ENCODE measurements at places on chromosomes 4 and X. TPM values are rescaled to one million over a fixed set of nuclear protein-coding genes. Genes with fewer than 3 reads are reported as not detected.

Gene NCAPG
- 0.59 TPM for total RNA-seq

Gene CENPVL3
- total RNA-seq = not detected

Gene PDZD4
- 0.80 TPM for total RNA-seq

Gene TBX22
- not detected for total RNA-seq

Gene LSM6
- 23.1 TPM for total RNA-seq

Gene PDGFRA
- total RNA-seq = 154 TPM

Gene MTM1
- total RNA-seq = 14.7 TPM

Gene SRPX
- 108 TPM for total RNA-seq

Gene MYOZ2
- 0.15 TPM for total RNA-seq

GRCh38 chr4:80107374-80107773, 34.3 kb upstream of the ANTXR2 start:
- no peak for DNase-seq

DNA sequence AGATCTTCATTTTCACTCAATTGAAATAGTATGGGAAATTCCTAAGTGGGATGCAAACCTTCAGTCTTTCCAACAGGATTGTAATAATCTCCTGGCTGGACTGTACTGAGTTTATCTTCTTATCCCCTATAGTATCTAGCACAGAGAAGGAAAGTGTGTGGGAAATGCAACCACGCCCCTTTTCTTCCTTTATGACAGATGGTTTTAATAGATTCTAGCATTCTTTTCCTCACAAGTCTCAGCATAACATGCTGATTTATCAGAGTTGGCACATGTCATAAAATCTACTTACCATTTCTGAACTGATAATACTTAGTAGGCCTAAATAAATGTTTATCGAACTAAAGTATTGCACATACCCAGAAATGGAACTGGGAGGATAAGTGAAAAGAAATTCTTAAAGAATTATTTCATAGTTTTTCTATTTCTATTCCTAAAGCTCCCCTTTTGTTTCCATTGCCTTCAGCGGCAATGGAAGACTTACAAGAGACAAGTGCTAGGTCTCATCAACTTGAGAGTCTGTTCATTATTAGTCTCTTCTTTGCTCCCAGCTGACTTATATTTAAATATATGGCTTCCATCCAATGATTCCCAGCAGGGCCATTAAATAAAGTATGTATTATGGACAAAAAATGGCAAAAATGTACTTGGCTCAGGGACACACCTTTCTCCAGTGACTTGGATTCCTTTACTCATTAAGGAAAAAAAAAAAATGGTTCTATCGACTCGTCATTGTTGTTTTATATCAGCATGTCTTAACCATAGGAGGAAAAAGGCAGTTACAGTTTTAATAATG, 484.5 kb downstream of the IL1RAPL1 start:
- DNase-seq = no peak

DNA sequence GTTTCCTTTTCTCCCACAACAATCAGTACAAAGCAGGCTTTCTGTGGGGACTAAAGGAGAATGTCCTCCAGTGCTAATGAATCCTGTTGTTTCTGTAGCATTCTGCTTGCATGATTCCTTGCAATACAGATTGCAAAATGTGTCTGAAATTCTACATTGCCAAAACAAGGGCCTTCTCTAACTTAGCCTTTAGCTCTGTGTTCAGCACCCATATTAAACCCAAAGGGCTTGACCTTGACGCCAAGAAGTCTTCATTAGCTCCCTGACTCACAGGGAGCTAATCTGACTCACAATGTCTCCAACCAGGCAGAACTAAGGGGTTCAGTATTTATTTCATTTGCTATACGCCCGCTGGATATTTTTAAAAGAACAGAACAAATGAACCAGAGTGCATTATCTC, 241.4 kb upstream of the CLNK start:
- no peak for DNase-seq

DNA sequence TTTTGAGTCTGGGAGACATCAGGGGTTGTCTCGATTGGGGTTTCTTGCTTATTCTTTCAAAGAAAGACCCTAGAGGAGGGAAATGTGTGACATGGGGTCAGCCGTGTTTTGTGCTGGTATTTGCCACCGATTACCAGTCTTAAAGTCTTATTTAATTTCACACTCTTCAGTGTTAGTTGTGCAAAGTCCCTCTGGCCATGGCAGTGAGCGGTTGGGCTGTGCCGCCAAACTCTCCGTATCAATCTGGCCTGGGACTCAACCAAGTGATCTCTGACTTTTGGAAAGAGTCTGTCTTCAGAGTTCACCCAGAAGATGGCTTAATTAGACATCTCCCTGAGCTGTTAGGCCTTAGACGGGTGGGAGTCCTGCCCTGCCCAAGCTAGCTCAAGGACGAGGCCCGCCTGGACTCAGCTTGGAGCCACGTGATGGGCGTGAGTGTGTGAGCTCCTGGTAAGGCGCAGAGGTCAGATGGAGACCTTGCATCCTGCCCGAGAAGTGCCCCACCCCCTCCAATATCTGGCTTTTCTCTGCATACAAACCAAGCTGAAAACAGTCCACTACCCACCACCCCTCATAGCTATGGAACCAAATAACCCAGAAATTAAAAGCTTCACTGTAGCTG, 3.8 kb upstream of the PITX2 start:
- no peak for DNase-seq

GRCh38 chrX:136497556-136498052, at the start of gene HTATSF1:
HTATSF1 (plus strand) TSS chrX:136497592; CDS start chrX:136497685, 93 bp downstream.
- no peak for DNase-seq

DNA sequence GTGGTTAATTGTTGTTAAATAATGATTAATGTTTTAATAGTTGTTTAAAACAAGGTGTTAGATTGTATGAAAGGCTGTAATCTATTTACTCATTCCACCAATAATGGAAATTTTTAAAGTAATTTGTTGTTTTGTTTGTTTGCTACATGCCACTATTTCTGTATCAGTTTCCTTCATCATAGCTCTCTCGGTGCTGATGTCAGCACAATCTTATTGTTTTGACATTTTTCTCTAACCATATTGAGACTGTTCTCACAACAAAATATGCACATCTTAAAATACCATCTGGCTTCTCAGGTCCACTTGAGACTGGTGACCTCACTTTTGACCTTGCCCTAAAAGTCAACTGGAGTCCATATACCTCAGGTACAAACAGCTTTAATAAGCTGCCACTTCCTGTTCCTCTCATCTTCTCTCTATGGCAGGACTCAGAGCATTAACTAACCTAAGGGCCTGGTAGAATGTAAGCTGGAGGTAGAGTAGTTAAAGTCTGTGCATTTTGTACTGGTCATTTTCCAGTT, 1.0 kb upstream of the GUCY1B1 start:
- DNase-seq = no peak

GRCh38 chr4:184444215-184444952, 30.0 kb downstream of the IRF2 start:
- no peak for DNase-seq

GRCh38 chr4:39319676-39320075, 46.5 kb downstream of the RFC1 start:
- DNase-seq = no peak

DNA sequence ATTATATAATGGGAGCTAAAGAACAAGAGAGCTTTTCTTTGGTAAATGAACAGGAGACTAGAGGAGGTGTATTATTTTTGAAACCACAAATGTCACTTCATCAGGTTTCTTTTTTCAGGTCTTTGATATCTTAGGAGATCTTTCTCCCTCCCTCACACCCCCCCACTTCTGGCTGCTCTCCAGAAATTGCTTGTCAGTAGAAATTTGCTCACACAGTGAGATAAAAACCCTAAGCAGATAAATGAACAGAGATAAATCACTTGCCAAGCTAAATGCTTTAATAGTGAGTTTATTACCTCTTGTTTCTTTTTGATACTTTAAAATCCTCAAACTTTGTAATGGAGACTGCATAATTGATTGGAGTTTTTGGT, 421.2 kb upstream of the TENM3 start:
- no peak for DNase-seq

GRCh38 chr4:4216648-4217047, 10.1 kb downstream of the OTOP1 start:
- no peak for DNase-seq

DNA sequence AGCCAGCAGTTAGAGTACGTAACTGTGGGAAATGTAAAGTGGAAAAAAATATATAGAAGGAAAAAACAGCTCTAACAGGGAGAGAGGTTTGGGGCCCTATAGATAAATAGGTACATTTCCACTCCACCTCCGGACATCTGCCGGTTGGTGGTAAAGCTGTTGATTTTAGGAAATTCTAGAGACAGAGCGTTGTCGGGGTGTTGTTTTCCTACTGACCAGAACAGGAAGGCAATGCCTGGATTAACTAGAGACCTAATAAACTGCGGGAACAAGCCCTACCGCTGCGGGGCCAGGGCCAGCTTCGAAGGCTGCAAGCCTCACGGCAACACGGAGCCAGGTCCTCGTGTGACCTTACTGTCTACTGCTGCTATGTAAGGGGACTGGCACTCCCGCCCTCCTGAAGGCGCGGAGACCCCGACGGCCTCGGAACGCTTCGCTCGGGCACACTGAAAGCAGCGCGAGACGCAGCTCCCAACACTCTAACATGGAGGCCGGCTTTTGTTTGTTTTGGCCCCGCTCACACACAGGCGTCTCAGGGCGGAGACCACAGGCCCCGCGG, 702 bp upstream of the CDKN2AIP start:
- DNase-seq = no peak

DNA sequence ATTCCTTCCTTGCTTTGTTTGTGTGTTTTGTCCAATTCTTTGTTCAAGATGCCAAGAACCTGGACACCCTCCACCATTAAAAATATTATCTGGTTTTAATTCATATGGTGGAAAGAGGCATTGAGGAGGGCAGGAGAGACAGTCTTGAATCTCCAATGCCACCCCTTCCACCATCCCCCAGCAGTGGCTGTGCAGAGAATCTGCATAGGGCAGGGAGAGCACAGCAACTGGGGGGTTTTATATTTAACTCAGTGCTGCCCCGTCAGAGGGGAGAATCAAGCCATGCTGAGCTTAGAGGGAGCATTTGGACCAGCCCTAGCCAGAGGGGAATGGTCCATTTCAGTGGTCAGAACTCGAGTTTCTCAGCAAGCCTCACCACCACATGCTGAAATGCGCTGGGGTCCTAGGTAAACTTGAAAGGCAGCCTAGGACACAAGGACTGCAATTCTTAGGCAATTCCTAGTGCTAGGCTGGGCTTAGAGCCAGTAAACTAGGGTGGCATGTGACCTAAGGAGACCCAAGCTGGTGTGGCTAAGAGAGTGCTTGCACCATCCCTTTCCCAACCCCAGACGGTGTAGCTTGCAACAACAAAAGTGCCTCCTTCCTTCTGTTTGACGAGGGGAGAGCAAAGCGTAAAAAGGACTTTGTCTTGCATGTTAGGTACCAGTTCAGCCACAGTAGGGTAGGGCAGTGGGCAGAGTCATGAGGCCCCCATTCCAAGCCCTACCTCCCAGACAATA, 34.2 kb downstream of the CCDC158 start:
- no peak for DNase-seq
